ENCODE measurements at places on chromosomes 1 and 21.
A peak's percentile ranks its signal among the peaks of the same experiment; 100 is the strongest.

GRCh38 chr1:174230399-174230798 is 71.1 kb downstream of the RABGAP1L start:
- DNase-seq, result no peak

DNA sequence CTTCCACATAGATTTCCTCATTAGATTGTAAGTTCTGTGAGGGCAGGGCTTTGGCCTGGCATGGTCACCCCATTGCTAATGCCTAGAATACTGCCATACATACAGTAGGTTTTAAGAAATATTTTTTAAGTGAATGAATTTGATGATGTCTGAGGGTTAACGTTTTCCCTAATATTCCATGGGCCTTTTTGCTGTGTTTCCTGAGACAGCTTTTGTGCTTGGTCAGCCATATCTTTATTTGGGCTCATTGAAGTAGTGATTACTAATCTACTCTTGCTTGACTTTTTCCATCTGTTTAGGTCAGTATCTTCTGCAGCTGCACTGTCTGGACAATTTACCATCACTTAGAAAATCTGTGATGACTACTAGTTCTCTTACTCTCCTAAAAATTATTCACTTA is 3.5 kb downstream of the CDC42 start:
- DNase-seq, result no peak

- peak; percentile 47 for DNase-seq
These were observed 5.0 kb upstream of the COA7 start for GRCh38 chr1:52702886-52703787.

DNA sequence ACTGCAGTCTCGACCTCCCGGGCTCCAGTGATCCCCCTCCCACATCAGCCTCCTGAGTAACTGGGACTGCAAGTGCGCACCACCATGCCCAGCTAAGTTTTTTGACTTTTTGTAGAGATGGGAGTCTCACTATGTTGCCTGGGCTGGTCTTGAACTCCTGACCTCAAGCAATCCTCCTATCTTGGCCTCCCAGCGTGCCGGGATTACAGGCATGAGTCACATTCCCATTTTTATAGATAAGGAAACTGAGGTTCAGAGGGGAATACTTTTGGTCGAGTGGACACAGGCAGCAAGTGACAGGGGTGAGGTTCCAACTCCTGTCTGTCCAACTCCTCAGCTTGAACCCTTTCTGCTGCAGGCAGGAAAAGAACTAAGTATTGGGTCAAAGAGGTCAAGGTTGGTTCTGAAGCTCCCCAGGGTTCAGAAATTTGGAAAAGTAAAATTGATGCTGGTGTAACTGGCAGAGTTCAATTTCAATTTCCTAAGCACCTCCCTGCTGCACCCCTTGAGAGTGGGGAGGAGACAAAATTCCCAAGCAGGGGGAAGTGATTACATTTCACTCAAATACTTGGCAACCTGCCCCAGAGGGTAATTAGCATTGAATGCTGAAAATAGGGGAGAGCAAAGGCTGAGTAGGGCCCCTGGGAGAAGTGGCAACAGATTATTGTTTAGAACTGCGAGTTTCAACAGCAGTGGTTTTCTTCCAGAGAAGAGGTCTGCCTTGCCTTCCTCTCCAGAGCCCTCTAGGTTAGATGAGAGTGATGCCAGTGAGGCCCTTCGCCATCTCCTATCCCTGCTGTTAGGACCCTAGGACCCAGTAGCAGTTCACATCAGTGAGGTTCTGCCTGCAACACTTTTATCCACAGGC is 17.5 kb upstream of the ALPL start:
- DNase-seq, result no peak

- no peak for DNase-seq
These were observed 499 bp upstream of the SH3GLB1 start for GRCh38 chr1:86703696-86704457.

- no peak for DNase-seq
These were observed 12.6 kb upstream of the COX20 start for GRCh38 chr1:244822878-244823277.

All from stimulated activated CD4-positive, alpha-beta T cell treated with anti-CD3 and anti-CD28 coated beads, TNF-alpha, amount 100 ng/mL, for 4 hours (primary cell).